Fibroblast of lung (primary cell): ENCODE measurements at places on chromosomes 2 and 18.

DNA sequence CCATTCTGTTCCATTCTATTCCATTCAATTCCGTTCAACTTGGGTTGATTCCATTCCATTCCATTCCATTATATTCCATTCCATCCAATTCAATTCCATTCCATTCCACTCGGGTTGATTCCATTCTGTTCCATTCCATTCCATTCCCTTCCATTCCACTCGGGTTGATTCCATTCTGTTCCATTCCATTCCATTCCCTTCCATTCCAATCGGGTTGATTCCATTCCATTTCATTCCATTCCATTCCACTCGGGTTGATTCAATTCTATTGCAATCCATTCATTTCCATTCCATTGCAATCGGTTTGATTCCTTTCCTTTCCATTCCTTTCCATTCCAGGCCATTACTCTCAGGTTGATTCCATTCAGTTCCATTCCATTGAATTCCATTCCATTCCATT is 1138.4 kb downstream of the RPIA start:
- DNase-seq = no peak

DNA sequence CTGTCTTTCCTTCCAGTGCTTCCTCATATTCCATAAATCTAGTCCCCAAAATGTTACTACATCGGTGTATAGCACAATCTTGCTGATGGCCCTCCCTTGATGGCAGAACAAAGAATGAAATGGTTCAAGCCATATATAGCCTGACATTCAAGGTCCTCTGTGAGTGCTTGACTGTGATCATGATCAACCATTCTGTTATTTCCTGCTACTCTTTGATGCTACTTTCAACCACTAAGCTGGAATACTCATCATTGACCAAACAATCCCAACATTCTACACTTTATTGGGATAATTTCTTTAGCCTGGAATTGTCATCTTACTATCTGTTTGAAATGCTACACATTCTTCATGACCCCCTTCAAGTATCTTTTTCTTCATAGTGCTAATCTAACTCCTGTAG is 633.9 kb downstream of the PLCL1 start:
- DNase-seq = no peak

DNA sequence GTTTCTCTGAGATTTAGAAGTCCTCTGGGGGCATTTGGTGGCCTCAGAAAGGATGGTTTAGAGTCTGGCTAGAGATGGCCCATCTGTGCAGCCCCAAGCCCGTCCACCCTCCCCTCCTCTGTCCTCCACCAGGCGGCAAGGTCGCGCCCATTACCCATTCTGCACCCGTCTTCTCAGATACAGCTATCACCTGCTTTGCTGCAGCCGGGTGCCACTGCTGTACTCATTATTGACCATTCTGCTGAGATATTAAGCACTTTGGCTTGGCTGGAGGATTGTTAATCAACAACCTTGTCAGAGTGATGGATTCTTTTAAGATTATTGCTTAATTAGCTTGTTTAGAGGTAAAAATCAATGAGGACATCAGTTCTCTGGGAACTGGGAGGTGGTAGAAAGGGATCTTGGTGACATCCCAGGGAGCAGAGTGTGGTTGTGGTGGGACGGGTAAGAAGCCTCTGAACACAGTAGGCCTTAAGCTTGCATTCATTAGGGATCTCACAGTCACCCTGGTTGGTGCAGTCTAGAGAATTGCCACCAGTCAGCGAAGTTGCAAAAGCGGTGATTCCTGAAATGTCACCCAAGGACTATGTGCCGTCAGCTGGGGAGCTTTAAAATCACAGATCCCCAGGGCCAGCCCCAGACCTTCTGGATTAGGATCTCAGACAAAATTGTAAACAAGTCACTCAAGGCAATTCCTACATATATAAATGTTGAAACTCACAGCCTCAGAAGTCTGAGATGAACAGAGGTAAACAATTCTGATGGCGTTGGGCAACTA is 90.9 kb downstream of the CAPN13 start:
- no peak for DNase-seq

GRCh38 chr2:102241616-102242305 is 54.9 kb downstream of the IL1RL2 start:
- DNase-seq = no peak

GRCh38 chr18:79615586-79615985 is 64.0 kb upstream of the CTDP1 start:
- no peak for DNase-seq

DNA sequence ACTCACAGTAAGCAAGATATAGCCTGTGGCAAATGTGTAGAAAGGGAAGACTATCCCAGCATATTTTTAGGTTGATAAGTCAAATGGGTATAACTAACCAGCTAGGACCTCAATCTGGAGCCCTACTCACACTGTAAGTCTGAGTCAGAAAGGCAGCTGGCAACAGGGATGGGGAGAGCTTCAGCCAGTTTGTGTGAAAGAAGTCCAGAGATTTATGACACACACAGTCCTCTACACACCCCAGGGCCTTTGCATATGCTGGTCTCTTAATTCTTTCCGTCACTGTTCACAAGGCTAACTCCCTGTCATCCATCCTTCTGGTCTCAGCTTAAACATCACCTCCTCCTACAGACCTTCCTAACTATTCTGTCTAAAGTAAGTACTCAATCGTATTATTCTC is 5.9 kb upstream of the TCF4 start:
- DNase-seq = no peak

- DNase-seq = no peak
These were observed 34.0 kb upstream of the MREG start for GRCh38 chr2:216047397-216047796.

DNA sequence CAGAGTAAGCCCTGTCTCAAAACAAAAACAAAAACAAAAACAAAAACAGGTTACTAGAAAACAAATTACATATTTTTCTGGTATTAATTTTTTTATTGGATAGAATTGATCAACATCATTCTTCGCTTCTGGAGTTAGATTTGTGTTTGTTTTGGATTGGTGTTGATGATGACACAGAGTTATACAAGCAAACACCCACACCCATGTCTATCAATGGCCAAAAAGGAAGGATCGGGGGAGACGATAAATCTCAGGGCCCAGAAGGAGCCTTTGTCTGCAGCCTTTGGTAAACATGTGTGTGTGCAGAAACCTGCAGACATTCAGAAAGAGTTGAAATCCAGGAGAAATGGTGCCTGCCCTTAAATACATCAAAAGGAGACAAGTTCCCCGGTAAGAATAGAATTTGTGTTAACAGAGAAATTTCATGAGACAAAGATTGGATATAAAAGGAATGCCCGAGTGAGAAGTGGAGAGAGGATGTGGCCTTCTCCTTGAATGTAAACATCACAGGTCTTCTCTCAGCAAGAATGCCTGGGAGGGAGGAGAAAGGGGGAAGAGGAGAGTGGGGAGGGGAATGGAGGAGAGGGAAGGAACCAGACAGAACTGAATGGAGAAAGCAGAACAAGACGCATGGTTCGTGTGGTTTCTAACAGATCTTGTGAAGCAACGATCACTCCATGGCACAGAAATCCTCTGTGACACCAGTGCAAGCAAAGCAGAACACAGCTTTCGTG is 40.4 kb upstream of the TMEM178A start:
- DNase-seq = no peak

- no peak for DNase-seq
These were observed 5.2 kb downstream of the ZSCAN30 start for GRCh38 chr18:35284841-35285240.

GRCh38 chr2:120238728-120239487 is 13.7 kb upstream of the RALB start:
- DNase-seq = peak; percentile 90

GRCh38 chr2:34627003-34627402 is 1027.9 kb upstream of the FAM98A start:
- DNase-seq = no peak

DNA sequence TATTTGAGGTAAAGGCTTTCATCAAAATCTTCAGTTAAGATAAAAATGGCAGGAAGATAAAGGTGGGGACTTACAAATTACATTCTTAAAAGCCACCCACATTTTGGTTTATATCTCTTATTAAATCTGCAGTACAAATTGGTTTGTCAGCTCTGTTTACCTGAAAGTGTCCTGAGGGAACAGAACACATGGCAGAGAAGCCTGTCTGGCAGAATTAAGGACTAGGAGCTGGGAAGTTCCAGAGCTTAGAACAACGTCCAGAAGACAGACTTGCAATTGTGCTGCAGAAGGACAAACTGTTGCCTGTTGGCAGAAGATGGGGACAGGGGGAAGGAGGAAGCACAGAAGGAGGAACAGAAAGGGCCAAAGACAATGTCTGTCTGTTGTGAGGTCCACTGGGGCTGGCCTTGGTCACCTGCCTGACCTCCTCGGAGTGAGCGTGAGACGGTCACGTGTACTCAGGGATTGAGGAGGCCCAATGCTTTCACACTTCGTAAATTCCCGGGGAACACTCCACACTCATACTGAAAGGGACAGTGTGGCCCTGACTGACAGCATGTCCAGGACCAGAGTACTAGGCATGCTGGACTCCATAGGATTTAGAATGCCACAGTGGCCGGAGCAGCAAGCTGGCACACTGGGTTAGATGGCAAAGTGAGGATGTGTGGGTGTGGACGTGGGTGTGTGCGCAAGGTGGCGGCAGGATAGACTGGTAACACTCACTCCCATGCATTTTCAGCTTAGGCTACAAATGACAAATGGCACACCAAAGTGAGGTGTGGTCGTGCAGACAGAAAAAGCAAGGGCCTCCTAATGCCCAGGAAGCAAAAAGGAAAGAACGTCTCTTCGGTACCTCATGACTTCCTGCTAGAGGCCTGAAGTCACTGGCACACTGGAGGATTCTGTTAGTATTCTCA is 210.9 kb upstream of the REV1 start:
- DNase-seq = no peak

DNA sequence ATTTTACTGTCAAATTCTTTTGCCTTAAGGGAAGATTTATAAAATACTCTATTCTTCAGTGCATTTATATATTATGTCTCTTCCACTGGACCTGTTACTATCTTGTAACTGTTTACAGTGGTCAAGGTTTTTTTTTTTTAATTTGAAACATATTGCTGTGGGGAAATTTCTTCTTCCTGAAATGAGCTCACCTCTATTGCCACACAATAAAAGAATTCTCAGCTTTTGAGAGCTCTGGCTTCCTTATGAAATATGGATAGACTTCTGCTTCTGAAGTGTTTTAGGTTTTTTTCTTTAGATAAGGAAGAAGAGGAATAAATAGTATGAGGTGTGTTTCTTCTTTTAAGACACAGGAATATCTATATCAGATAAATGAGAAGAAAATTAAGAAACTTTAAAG is 7.7 kb downstream of the VRK2 start:
- DNase-seq = no peak

- no peak for DNase-seq
These were observed 118.7 kb downstream of the HAUS1 start for GRCh38 chr18:46222710-46223360.

DNA sequence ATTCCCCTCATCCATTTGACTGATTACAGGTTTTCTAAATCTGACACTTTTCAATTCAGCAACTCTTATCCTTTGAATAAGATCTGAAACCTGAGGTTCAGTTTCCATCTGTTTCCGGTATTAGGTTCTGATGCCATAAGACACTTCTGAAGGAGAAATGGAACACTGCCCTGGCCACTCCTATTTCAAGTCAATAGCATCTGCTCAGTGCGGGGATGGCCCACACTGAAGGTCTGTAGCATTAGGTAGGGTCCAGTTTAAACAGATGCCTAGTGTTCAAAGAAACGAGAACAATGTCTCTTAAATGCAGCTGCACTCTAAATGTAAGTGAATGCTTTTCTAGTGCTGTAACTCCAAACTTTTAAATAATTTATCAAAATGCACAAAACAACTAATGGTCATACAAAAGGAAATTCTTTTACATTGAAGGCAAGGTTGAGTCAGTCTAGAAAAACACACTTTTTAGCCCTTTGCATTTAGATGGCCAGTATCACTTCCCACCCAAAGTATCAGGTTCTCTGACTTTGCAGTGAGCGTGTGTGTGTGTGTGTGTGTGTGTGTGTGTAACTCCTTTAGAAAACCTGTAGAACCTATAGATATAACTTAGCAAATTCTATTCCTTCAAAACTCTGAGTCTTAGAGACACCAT is 78.2 kb downstream of the STK39 start:
- peak; percentile 35 for DNase-seq

DNA sequence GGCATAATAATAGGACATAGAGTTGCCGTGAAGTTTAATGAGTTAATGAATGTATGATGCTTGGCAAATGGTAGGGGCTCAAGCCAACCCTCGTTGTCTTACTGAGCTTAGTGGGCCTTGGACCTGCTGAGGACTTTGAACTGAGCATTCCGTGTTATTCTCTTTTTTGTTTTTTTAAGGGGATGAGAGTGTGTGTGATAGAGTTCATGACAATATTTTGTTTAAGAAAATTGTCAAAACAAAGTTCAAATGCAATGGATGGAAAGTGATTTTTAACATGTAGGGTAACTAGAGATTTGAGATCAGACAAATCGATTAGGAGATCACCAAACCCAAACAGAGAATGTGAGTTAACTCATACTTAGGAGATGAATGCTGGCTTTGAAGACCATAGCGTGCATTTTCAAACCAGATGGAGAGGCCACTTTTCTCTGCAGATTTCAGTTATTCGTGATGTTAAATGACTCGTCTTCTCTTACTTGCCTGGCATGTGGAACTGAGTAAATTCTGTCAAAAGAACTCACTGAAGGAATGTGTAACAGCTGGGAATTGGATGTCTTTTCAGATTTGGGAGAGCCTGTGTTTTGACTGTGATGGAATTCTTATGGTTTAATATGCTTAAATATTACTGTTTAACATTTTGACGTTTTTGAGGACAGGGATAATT is 88.7 kb downstream of the NEDD4L start:
- peak; percentile 3 for DNase-seq

- peak; percentile 84 for DNase-seq
These were observed at the start of gene HES6 for GRCh38 chr2:238239863-238240756. Gene HES6, minus strand, starts transcription at chr2:238240038. Its CDS starts 133 bp downstream, at chr2:238239905.

DNA sequence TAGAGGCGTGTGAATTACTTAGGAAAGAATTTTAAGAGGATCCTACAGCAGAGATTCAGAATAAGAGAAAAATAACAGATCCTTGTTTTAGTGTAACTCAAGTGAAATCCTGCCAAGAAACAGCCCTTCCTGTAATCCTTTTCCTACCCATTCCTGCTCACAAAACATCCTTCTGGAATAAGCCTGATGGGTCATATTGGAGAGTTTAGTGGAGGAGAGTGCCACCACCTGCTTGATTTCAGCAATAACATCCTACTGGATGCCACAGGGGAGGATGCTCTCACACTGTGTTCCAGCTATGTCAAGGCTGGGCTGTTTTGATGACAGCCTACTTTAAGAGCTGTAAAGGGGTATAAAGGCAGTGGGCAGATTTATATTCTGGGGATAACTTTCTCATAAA is 54.8 kb upstream of the CCDC178 start:
- peak; percentile 56 for DNase-seq

DNA sequence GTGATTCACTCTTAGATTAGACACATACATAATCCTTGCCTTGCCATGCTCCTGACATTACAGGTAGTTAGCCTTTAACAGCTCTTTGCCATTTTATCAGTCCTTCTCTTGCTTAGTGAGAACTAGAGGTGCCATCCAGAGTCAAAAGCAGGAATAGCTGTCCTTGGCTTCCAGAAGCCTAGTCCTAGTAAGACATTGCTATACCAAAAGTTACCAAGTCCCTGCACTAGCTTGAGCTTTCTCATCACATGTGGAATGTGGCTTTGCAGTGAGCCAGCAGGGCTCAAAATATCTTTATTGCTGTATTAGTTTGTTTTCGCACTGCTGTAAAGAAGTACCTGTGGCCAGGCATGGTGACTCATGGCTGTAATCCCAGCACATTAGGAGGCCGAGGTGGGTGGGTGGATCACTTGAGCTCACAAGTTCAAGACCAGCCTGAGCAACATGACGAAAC is 104.7 kb upstream of the NOSTRIN start:
- DNase-seq = no peak
